ENCODE measurements at places on chromosomes 13 and 19.

DNA sequence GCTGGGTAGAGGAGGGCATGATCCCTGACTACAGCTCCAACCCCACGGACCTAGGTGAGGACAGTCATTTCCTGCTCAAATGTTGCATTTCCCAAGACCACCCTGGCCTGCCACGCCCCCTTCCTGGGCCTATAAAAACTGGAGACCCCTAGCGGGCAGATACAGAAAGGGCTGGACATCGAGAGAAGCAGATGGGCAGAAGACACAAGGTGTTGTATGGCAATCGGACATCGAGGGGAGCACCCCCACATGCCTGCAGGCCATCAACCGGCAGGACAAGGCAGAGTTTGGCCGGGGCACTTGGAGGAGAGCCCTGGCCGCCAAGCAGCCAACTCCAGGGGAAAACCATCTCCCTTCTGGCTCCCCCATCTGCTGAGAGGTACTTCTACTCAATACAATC, 746.4 kb downstream of the PCDH9 start:
- no peak for DNase-seq

- no peak for DNase-seq
These were observed 234.1 kb downstream of the TUBA3C start for GRCh38 chr13:18947376-18947977.

GRCh38 chr19:8224394-8225145, 15.4 kb downstream of the CERS4 start:
- no peak for DNase-seq

DNA sequence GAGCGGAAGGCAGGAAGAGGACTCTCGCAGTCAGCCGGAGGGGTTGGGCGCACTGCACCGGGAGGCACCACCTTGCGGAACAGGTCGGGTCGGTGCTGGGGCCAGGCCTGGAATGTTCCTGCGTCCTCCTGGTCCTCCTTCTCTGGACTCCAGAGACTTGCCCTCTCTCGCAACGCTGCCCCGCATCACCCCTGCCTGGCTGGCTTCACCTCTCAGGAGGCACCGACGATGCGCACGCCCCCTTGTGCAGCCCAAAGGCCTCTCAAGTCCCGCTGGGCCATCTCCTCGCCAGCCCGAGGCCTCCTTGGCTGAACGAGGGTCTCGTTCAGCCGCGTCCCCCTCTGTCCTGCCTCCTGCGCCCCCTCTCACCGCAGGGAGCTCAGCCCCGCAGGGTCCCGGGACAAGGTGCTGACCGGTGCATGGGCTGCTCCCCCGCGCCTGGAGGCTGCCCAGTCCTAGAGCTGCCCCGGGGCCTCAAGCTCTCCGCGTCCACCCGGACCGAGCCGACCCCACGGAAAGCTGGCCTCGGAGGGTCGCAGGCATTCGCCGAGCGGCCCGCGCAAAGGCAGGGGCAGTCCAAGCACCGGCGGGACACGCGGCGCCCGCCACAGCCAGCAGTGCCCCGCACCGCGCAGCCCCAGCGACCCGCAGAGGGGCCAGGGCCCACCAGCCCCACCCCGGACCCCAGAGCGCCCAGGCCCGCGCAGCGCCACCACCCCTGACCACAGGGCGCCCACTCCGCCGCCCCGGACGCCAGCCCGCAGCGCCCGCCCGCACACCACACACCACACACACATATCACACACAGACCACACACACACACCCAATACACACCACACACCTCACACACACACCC, 133.8 kb downstream of the CRYL1 start:
- DNase-seq = no peak

- peak; percentile 39 for DNase-seq
These were observed 24.8 kb downstream of the ZNF473 start for GRCh38 chr19:50050406-50051227.

DNA sequence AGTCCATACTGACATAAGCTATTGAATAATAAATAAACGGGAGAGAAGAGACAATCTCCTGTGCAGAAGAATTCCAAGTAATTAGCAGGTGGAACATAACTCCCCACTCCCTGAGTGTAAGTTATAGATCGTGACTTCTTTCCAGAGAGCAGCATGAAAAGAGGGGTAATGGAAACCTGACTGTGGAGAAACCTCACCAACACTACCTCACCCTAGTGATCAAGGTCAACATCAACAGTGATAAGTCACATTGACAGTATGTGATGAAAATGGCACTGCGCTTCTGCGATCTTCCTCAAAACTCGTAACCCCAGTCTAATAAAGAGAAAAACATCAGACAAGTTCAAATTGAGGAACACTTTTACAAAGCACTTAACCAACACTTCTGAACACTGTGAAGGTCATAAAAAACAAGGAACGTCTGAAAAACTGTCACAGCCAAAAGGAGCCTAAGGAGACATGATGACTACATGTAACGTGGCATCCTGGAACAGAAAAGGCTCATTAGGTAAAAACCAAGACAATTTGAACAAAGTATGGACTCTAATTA, 19.8 kb downstream of the CAB39L start:
- DNase-seq = no peak

DNA sequence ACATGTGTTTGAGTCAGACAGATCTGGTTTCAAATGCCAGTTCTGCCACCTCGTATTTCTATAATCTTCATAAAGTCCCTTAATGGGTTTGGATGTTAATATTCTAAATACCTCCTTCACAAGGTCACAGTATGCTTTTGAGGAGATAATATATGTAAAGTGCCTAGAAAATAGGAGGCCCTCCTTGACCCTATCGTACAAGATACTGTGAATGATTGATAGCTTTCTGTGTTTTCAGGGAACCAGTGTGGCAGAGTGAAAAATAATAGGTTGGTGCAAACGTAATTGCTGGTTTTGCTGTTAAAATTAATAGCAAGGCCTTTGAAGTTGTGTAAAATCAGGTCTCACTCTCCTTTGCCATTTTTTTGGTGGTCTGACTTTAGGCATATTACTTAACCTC, 77.5 kb upstream of the SCEL start:
- peak; percentile 80 for DNase-seq

- DNase-seq = no peak
These were observed 699 bp downstream of the PTOV1 start for GRCh38 chr19:49851456-49852259.

- no peak for DNase-seq
These were observed 740.1 kb downstream of the UQCRFS1 start for GRCh38 chr19:28472843-28473242.

DNA sequence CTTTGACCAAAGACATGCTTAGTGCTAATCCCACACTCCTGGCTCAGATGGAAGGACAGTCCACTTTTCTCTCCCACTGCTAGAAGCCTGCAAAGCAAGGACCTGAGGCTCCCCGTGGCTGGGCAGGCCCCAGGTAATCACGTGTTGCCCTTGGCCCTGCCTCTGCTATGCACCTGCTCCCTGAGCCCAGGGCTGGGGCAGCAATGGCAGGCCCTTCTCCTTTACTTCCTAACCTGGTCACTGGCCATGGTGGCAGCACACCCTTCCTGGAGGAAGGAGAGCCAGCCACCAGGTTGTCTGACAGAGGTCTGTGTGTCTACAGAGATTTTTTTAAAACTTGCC, 27.9 kb upstream of the ZNF492 start:
- no peak for DNase-seq

DNA sequence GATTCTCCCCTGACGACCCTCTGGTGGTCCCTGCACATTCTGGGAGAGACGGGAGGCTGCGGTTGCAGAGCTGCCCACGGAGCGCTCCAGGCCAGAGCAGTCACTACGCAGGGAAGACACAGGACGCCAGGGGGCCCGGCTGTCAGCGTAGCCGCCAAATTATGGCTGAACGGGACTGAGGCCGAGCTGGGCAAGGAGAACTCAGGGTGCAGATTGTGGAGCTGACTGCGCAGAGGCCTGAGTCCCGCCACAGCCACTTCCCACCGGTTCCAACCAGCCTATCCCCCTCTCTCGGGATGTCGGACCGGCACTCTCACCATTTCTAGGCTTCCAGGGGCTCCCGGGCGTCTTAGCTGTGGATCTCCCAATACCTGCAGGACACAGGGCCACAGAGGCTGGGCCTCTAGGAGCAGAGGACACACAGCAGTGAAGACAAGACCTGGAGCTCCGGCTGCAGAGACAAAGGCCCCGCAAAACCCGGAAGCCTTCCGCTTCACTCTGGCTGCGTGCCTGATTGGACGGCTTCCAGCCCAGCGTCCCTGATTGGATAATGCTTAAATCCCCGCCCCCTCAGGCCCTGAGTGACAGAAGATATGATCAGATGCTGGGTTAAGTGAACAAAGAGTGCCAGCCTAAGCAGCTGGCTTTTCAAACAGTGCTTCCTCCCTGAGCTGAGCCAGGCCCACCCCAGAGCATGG, at the start of gene ZNF737:
Gene ZNF737 (minus strand): TSS at position 461 of the 698 bp plus-strand sequence. CDS start 141 bp downstream, at position 320.
- peak; percentile 91 for DNase-seq

- DNase-seq = no peak
These were observed 1681.5 kb downstream of the EFNB2 start for GRCh38 chr13:104854007-104854406.

DNA sequence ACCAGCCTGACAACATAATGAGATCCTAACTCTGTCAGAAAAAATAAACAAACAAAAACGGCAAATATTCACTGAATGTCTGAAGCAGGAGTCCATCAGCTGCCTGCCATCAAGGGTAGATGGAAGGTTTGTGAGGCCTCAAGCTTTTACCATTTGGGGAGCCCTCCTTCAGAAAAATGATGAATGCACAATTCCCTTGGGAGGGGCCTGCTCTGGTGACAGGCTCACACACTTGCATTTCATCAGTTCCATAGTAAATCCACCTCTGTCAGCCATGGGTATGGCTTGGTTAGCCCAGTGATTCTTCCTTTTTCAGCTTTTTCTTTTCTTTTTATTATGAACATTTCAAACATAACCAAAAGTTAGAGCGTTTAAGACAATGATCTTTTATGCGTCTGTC, 26.3 kb upstream of the KATNAL1 start:
- DNase-seq = no peak
